Left kidney (tissue), 8 donors: ENCODE measurements at places on chromosomes 2 and 18. TPM values are rescaled to one million over a fixed set of nuclear protein-coding genes. Genes with fewer than 3 reads are reported as not detected.

The DSC3 gene
- 2.5 TPM for polyA plus RNA-seq

DNA sequence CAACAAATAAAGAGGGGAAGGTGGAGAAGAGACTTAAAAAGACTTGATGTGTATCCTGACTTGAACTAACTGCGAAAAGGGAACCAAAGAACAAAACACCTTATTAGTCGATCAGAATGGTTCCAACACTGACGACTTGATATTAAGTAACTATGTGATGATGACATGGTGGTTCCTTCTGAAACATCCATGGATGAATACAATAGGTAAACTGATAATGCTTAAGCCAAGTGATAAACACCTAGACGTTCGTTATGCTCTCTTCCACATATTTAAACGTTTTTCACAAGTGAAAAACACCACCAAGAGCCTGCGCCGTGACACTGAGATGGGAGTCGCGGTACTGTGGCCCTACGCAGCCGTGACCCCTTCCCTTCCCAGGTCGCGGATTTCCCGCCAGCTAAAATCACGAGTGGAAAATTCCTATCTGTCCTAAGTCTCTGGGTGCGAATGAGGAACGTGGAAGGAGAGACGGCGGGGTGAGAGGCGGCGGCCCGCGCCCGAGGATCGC, 797 bp downstream of the TTC32 start:
- DNase-seq, result peak; percentile 34

- no peak for DNase-seq
Observed at GRCh38 chr2:74227646-74228045, 29.2 kb downstream of the MTHFD2 start.

The SERPINB13 gene
- polyA plus RNA-seq, result not detected

- DNase-seq, result no peak
Observed at GRCh38 chr2:84781942-84782716, 98.8 kb downstream of the TRABD2A start.

GRCh38 chr2:71452565-71452964, 796 bp upstream of the DYSF start:
- DNase-seq, result no peak

DNA sequence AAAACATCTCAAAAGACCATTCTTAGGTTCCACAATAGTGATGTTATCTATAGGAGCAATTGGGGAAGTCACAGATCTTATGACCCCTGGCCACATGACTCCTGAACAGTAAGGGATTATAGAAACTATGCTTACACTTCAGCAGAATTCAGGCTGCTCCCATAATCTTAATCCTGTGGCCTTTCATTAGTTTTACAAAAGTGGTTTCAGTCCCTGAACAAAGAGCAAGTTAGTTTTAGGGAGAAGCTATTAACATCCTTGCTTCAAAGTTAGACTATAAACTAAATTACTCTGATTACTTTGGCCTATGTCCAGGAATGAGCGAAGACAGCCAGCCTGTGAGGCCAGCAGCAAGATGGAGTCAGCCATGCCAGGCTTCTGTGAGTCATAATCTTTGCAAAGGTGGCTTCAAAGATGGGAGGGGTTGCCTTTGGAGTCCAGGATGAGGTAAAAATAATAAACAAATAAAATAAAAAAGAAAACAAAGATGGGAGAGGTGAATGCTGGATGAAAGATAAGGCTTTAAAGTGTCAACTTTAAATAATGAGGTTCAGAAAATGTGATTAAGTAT, 168.7 kb upstream of the NDUFV2 start:
- DNase-seq, result peak; percentile 45

The C2orf92 gene
- polyA plus RNA-seq, result 25.4 TPM

The PKP4 gene
- 200 TPM for polyA plus RNA-seq

DNA sequence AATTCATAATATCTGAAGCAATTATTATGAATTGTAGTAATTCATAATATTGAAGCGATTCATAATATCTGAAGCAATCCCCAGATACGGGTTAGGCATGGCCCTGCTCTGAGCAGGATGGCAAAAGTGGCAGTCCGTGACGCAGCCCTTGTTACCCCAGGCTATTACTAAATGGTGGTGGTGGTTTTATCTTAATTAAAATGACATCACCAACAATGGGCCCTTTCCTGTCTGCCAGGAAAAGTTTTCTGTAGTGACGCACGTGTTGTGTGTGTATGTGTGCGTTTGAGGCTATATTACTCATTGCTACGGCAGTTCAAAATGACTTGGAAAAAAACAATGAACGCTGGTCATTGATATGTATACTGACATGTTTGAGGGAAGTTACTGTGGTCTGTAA, 10.6 kb upstream of the MOCOS start:
- no peak for DNase-seq

- no peak for DNase-seq
Observed at GRCh38 chr2:119484834-119485233, 39.4 kb downstream of the SCTR start.

DNA sequence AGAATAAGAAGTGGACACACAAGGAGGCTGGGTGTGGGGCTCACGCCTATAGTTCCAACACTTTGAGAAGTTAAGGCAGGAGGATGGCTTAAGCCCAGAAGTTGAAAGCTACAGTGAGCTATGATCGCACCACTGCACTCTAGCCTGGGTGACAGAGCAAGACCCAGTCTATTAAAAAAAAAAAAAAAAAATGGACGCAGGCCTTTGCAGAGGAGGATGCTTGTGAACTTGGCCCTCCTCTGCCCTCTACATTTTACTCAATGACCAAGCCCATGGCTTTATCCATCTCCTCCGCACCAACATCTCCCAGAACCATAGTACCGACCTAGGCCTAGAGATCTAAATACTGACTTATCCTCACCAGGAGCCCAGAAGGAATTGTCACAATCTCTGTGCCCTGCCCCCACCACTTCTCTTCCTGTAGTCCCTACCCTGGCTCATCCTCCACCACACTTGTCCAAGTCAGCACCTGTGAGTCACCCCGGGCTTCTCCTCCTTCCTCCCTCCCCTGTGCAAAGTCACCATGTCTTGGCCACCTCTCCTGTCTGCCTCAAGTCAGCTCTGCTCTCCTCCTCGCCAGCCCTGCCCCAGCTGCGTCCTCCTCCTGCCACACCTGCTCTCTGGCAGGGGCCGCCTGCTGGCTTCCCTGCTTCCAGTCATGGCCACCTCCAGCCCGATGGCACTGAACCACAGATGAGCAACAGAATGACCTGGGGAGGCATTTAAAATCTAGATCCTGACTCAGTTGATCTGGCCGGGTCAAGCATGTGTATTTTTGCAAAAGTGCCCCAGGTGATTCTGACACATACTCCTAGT, 35.8 kb upstream of the ASPRV1 start:
- no peak for DNase-seq

GRCh38 chr2:197450465-197450864, 2.9 kb upstream of the COQ10B start:
- DNase-seq, result no peak

DNA sequence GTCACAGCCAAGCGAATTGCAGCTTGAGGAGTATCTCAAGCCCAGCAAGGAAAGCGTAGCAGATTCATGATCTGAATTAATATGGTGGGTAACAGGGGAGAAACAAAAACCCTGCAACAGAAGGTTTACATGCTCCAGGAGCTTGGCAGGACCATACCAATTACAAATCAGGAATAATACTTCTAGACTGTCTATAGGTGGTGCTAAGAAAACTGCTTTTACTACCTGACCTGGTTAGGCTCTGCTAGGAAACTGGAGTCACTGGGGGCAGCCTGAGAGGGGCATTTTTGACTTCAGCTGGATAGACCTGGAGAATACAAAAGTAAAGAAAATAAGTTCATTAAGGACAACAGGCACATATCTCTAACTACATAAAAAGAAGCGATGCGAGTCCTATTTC, 24.6 kb upstream of the SPOPL start:
- DNase-seq, result no peak

DNA sequence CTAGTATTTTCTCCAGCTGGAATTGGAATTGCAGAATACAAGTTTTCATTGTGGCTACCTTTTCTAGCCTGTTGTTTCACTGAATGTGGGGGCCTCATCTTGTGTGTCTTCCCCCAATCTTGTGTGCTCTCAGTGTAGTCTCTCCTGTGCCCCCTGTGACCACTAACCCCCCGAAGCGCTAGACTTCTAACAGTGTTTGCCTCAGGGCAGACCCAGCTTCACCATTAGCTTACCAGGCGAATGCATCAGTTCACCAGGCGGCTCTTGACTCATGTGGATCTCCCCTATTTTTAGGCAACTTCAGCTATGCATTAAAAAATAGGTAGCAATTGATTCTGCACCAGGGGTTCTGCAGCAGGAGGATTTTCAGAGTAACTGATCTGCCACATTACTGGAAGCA, 376.2 kb upstream of the MEIS1 start:
- DNase-seq, result no peak

The ATP6V1B1 gene
- polyA plus RNA-seq, result 58.5 TPM

- DNase-seq, result no peak
Observed at GRCh38 chr2:101330253-101330933, 21.9 kb upstream of the RNF149 start.

DNA sequence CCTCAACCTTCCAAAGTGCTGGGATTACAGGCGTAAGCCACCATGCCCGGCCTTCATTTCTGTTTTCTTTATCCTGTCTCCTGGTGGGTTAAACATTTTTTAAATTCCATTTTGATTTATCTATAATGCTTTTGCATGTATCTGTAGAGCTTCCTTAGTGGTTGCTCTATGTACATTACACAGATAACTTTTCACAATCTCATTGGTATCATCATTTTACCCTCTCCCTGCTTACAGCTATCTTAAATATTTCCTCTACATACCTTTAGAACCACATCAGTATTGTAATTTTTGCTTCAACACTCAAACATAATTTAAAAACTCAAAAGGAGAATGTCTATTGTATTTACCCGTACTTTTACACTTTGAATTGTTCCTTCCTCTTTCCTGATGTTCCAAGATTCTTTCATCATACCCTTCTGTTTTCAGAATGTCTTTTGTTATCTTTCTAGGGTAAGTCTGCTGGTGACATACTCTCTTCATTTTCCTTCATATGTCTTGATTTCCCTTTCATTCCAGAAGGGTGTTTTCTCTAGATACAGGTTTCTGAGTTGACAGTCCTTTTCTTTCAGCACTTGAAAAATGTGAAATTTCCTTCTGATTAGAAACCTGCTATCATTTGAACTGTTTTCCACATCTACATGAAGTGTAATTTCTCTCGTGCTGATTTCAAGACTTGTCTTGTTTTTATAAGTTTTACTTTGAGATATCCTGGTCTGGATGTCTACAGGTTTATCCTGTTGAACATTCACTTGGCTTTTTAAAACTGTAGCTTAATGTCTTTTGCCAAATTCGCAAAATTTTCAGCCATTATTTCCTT, 21.9 kb downstream of the PPP3R1 start:
- no peak for DNase-seq

DNA sequence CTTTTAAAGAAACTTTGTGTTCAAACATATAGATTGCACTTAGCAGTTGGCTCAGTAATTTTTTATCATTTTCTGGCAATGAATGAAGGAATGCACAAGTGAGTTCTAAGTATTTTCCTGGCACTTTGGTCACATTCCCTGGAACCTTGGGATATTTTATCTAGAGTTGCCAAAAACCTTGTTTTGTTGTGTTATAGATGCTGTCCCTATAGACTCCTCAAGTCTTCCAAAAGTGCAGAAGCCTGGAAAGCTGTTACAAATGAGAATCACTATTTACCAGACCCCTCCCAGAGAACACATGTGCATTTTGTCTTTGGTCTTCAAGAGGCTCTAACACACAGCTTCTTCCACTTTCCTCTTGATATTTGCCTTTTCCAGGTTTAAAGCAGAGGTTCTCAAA, 108.3 kb downstream of the RND3 start:
- DNase-seq, result no peak
